CD4-positive, alpha-beta memory T cell (primary cell): ENCODE measurements at places on chromosomes 12 and 14.

GRCh38 chr14:99506276-99506675 lies 25.1 kb downstream of the CCNK start:
- no peak for DNase-seq

GRCh38 chr14:66745078-66745477 lies 237.1 kb downstream of the GPHN start:
- DNase-seq = no peak

DNA sequence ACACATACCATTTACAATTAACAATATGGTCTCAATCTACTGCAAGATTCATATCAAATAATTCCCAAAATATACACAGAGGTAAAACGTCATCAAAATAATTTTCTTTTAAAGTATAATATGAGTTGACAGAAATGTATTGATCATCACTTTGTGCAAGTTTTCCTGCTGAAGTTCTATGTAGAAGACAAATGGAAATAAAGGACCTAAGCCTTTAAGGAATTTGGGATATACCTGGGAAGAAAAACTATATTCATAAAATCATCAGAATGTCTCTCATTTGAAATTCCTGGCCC lies 61.1 kb upstream of the DAAM1 start:
- DNase-seq = no peak

- no peak for DNase-seq
These were observed 53.3 kb downstream of the BCAT1 start for GRCh38 chr12:24895612-24896011.

- DNase-seq = no peak
These were observed 1212.5 kb downstream of the GALC start for GRCh38 chr14:86780461-86780860.

DNA sequence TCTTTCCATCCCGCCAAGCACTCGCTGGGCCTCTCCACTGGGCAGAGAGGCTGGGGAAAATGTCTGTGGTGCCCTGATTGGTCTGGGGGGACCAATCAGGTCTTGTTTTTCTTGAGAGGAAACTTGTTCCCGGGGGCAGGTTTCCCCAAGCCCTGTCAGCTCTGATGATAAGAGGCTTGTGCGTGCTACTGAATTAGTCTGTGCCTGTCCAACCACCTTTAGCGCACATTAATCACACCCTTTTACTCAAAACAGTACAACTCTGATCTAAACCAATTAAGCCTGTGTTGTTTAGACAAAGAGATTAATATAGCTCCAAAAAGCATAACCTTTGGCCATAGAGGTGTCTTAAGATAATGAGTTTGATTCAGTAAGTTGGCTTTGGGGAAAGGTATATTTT lies 580.4 kb downstream of the VRK1 start:
- DNase-seq = no peak

DNA sequence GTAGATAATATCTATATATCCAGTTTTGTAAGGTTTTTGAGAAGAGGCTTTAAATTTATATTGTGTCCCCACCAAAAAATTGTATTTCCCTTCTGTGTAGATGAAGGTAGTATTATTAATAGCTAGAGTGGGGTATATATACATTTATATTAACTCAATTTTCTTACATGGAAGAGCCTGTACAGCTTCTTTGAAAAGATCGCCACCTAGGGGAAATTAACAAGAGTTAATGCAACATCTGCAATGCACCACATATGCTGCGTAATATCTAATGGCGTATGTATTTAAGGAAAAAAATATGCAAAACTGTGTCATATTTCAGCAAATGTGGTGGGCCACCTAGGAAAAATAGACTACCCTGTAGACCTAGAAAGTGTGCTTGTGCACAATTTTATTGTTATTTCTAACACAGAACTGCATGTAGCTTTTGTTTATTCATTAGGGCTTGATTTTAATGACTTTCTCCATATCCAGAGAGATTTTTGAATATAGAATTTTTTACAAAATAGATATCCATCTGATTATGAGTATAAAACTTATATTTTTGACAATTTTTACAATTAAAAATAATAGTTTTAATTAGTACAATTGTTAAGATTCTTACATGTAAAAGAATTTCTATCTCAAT lies 14.0 kb downstream of the CCER1 start:
- DNase-seq = peak; percentile 9

DNA sequence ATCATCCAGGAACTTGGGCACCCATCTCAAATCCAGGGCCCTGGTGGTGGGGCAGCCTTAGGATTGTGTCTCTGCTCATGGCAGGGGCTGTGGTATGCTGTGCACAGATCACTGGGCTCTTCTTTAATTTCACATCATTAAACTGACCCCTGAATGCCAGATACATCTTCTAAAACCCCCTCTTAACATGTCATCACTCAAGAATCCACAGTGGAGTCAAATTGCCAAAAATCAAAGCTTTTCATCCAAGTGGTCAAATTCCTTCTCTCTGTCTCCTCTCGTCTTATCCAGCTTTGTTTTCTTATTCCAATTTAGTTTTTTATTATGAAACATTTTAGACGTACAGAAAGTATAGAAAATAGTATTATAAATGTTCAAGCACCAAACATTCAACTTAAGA lies 97.5 kb downstream of the ADCK1 start:
- no peak for DNase-seq

DNA sequence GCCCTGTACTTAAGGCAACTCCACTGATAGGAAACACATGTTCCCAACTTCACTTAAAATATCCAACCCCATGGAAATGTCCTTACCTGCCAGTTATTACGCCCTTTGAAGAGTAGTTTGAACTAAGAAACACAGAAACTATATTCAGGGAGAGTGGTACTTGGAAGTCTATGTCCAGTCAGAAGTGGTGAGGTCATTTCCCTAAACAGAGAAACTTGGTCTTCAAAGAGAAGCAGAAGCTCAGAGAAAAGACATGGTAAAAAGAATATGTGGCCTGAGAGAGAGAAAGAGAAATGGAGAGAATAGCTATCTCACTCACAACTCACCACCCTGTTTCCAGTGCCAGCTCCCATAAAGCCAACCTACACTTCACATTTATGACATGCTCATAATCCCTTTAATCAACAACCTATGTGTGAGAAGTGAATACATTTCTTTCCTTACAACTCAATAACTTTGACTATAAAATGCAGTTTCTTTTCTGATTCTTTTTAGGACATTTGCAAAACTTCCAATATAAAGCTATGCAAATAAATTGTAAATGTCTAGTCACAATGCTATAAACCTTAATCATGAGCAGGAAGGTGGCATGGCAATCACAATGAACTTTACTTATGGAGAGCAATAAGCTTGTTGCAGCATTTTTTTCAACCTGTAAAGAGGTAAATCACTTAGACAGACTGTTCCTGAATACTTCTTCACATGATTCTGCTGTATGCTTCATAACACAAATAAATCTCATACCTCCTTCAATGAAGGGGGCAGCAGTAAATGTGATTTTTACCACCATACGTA lies 67.1 kb downstream of the CPNE8 start:
- DNase-seq = no peak

DNA sequence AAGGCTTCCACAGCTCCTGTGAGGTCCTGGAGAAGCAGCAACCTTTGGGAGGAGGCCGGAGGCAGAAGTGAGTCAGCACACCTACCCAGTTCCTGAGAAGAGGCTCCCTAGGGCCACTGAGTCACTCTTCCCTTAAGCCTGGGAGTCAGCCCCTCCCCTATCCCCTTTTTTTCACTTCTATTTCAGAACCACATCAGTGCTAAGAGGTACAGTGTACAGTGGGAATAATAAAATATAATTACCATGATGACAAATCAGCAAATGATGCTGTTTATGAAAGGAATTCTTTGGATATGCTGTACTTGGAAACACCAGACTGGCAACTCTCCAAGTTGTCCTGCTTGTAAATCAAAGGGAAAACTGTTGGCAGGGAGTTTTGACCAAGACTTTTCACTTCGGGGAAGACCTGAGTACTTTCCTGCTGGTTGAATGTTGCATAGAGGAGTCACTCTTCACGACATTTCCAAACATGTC lies 7.8 kb upstream of the TBPL2 start:
- no peak for DNase-seq

DNA sequence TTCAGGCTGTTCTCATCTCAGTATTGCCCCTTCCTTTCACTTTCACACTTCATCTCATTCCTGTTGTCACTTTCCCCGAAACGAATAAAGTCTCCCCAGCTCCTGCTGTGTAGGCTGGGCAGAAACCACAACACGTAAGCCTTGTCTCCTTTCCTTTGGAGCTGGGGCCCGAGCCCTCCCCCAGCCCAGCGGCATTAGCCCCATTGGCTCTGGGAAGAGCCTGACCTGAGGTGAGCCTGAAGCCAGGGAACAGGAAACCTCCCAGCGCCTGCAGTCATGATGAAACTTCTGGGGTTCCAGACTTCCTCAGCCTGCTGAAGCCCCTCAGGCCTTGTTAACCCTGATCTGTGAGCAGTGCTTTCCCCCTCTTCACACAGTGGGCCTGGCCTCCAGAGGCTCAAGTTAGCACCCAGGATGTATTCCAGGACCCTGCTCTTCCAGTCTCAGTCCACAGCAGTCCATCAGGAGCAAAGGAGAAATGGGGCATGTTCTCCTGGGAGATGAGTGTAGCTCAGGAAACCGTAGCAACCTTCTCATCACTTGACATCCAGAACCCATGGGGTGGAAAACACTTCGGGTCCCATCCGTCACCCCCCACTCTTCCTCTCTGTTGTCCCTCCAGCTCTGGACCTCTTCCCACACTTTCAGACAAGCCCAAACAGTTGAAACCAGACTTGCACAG lies 21.8 kb downstream of the VASH1 start:
- DNase-seq = no peak

DNA sequence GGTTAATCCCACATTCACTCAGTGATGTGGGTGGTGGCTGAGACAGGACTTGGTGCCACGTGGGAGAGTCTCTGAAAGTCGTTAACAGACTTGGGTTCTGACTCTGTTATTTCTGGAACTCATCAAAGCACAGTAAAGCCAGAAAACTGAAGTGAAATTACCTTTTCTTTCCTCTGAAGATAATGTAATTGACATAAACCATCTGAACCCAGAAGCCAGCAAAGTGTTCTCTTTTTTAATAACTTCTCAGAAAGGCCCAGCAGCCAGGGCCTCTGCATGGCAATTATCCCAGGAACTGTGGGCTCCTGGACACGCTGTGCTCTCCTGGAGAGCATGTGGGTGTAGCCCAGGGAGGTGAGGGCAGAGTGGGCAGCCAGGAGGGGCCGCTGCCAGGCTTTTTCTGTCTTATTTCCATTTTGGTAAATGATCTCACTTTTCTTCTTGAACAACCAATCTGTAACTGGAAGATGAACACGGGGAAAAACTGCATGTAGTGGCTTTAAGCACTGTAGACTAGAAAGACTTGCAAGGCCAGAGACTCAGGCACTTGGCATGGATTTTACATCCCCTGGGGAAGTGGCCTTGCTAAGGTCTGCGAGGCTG lies 444.1 kb upstream of the TMEM132C start:
- no peak for DNase-seq

DNA sequence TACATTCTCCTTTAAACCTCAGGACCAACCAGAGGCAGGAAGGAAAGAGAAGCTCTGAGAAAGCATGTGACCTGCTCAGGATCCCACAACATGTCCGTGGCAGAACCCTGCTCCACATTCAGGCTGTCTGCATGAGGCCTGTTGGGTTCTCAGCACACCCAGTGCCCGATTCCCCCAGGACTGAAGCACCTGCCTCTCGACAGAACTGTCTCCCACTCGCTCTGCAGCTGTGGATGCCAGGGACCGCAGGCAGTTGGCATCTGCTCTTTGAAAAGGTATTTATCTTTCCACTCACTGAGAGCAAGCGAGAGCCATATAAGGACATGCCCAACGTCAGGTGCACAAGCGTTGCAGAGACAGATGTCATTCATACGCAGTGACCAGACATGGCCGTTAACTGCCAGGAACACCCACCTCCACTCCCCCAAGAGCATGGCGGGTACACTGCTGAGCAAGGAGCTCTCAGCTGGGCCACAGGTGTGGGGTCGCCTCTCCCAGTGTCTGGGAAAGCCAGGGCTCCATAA lies 18.9 kb downstream of the PITPNM2 start:
- DNase-seq = peak; percentile 42
